WTC11 (cell line): ENCODE measurements at places on chromosomes 5 and 9. TPM values are rescaled to one million over a fixed set of nuclear protein-coding genes. Genes with fewer than 3 reads are reported as not detected.

DNA sequence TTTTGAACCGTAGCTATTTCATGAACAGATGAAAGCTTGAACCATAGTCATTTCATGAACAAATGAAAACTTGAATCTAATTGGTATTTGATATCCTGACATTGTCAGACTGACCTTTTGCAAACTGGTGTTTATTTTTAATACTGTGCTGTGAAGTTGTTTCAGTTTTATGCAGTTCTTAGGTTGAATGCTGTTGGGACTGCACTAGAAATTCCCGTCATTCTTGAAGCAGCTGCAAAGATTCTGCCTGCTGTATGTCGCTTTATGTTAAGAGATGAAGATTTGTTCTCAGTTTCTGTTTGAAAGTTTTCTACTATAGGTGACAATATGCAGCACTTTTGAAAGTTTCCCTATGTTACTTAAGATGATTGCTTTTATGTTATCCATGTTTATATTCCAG, 22.5 kb upstream of the FAM120AOS start:
- no peak for DNase-seq

GRCh38 chr5:96687812-96688453, 25.8 kb downstream of the CAST start:
- DNase-seq: no peak

GRCh38 chr9:129907201-129907600, 71.9 kb downstream of the USP20 start:
- no peak for DNase-seq

GRCh38 chr5:154117050-154117449, 73.5 kb upstream of the GALNT10 start:
- DNase-seq: no peak

FAM151B gene
- 0.48 to 0.94 TPM (median 0.62 TPM) in 3 replicates for total RNA-seq

MARCOL gene
- not detected in 3 replicates for total RNA-seq

WNK2 gene
- total RNA-seq: 113 to 121 TPM (median 120 TPM) in 3 replicates

FOXD4L4 gene
- total RNA-seq: 0.14 TPM in 1 of 3 replicates, not detected in the others
